Progenitor cell of endocrine pancreas (in vitro differentiated cells): ENCODE measurements at places on chromosomes 16 and 17.

DNA sequence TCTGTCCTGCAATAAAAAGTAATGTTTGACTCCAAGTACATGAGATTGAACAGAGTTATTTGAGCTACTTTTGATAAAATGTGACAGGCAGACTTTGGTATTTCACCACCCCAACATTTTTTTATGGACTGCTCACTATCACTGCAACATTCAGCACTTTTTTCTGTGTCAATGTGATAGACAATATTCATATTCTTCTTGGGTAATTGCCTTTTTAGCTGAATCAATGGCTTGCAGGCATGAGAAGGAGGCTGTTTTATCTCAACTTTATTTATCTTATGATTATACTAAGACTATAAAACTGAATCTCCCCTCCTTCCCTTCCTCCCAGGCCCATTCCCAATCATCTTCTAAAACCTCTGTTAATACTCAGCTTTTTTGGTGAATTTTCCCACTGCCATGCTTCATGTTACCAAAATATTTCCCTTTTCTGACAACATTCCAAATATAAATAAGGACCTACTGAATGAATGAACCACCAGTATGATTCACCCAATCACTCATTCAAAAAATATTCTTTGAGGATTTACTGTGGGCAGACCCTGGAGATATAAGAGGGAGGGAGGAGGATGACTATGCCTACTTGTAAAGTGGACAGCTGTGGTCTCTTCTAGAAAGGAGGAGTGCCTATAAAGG, 67.6 kb downstream of the CDH13 start:
- no peak for DNase-seq

DNA sequence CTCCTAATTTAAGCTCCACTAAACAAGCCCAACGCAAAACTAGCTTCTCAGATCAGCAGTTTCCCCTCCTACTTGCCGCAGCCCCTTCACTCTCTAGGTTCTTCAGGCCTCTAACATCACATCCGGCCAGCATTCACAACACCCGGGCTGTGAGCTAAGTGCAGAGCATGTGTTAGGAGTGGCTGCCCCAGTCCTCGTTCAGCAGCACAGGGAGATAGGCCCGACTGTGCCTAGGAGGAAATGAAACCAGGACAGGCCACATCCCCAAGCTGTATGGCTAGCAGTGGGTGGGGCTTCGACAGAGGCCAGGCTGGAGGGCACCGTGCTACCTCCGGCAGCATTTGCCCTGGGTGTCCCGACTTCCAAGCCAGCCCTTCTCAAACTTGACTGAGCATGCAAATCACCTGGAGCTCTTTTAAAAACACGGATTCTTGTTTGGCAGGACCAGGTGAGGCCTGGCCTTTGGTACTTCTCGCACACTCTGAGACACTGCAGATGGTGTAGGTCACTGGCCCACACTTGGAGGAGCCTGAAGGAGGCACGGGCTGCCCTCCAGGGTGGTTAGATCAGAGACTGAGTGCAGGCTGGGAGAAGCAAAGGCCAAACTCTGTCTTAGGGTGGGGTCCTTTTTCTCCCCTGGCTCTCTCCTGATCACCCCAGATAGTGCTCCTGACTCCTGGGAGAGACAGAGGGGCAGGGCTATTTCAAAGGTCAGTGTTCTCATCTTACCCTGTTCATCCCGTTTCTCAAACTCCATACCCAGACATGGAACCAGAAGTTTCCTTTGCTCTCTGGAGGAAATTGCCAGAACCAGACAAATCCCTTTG, 202.0 kb downstream of the C16orf78 start:
- DNase-seq: no peak

DNA sequence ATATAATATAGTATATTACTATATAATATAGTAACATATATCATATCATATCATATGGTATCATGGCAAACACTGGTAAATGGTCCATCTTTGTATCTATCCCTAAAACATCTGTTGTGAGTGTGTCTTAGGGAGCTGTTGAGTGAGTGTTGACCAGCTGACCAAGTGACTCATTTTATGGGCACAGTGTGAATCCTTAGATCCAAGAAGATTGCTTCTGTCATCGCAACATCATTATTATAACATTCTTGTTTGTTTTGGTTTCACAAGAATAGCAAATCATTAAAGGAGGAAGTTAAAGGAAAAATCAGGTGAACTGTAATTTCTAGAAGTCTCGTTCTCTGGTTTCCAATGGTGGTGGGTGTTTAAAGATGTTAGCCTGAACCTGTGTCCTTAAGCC, 11.7 kb upstream of the MAF start:
- DNase-seq: no peak

DNA sequence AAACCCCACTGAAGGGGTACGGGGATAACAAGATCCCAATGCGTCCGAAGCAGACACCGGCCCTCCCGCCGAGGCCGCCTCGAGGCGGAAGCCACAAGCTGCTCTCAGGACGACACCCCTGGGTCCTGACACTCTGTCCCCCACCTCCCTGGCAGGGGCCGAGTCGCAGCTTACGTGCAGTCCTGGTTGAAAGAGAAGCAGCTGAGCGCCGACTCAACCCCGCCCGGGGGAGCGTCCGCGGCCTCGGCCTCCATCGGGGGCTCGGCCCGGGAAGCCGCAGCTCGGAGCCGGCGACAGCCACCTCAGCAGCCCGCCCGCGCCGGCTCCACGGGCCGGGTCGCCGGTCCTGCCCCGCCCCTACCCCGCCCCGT, at the start of gene WIPI1:
WIPI1 (minus strand) TSS at position 329 of the 371 bp plus-strand sequence; CDS start at position 254, 75 bp downstream.
- DNase-seq: no peak

DNA sequence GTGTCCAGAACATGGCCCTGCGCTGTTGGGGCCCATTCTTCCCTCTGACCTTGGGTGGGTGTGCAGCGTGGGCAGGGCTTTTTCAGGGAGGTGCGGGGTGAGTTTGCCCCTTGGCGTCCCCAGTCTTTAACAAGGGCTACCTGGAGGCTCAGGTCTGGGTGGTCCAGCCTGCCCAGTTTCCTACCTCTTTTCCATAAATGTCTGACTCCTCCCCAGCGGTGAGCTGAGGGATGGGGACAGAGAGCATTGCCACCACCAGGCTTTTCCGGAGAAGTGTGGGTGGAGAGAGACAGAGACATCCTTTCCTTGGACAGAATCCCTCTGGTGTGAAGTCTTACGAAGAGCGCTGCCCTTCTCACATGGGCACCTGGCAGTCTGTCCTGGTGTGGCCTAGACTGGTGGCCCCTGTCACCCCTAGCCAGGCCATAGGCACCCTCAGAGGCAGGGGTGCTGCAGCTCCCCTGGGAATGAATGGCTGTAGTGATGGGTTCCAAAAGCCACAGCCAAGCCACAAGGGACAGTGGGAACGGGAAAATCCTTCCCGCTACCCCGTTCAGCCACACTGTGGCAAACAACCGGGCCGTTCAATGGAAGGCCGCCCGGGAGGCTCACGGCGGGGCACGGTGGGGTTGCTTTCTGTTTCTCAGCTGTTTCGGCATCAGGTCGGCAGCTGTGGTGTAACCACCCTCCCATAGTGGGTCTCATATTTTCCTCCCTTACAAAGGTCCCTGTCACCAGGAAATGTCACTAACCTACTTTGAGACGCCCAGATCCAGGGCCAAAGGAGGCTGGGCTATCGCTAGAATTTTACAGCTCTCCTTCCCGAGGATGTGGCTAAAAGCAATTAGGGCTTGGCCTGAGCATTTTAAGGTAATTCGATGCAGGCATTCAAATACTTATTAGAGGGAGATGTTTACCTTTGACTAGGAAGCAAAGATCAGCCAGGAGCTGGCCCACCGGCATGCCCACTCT, 61.9 kb upstream of the GSE1 start:
- DNase-seq: no peak

GRCh38 chr16:70589998-70590471, 56.3 kb upstream of the IL34 start:
- DNase-seq: no peak

DNA sequence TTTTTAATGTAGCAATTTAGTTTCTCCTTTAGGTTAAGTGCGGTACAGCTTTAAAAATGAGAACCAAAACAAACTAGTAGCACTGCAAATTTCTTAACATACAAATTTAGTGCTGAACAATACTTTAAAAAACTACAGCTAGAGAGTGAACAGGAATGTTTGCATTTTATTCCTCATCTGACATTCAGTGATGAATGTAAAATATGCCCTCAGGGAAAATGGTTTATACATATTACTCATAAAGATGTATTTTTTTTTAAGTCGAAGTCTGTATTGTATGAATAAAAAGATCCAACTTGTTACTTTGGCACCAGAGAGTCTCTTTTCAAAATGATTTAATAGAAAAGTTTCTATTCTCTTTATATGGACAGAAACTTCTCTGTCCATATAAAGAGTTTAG, 96.8 kb downstream of the BRIP1 start:
- DNase-seq: no peak

GRCh38 chr17:33527290-33527689, 234.2 kb upstream of the ASIC2 start:
- DNase-seq: no peak

GRCh38 chr16:12113523-12114345, 137.2 kb downstream of the SNX29 start:
- DNase-seq: no peak

- DNase-seq: no peak
These were observed 54.8 kb downstream of the NDEL1 start for GRCh38 chr17:8490256-8491023.

DNA sequence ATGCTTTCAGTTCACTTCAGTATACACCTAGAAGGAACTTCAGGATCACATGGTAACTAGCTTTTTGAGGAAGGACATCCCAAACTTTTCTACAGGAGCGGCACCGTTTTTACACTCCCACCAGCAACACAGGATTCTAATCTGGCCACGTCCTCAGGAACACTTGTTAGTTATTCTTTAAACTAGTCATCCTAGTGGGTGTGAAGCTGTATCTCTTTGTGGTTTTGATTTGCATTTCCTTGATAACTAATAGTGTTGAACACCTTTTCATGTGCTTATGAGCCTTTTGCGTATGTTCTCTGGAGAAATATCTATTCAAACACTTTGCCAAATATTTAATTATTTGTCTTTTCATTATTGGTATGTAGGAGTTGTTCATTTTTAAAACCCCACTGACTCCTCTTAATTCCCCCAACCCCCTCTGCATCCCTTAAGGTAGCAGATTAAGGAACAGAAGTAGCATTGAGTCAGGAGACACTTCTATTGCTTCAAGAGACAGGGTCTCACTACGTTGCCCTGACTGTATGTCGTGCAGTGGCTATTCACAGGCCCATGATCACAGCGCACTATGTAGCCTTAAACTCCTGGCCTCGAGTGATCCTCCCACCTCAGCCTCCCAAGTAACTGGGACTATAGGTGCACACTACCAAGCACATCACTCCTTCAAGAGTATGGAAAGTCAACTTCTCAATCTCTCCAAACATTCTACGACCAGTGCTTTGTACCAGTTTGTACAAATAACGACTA, 25.4 kb downstream of the YWHAE start:
- DNase-seq: no peak

GRCh38 chr17:42122371-42123303, at the start of gene HSPB9:
HSPB9 (plus strand) TSS chr17:42122804; CDS start chr17:42122851, 47 bp downstream.
- DNase-seq: no peak

DNA sequence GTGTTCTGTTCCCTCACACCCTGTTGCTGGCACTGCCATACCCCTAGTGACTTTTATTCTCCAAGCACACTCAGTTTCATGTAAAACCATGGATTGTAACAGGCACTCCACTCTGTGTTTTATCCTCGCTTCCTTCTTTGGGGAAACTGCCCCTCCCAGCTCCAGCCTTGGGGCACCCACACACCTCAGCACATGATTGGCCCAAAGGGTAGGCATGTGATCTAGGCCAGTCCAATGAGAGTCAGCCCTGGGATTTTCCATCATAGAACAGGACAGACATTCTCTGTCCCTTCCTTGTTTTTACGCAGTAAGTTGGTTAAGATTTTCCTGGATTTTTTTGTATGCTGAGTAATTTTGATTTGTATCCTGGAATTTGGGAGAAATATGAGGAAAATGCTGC, 115.4 kb downstream of the C16orf95 start:
- DNase-seq: no peak

- DNase-seq: no peak
These were observed 24.8 kb downstream of the RANBP10 start for GRCh38 chr16:67781565-67781921.

- DNase-seq: no peak
These were observed 30.7 kb downstream of the SLC43A2 start for GRCh38 chr17:1597861-1598342.

GRCh38 chr16:84881702-84882521, 62.1 kb downstream of the CRISPLD2 start:
- DNase-seq: no peak

GRCh38 chr16:78813661-78814311, 714.3 kb downstream of the WWOX start:
- no peak for DNase-seq

- no peak for DNase-seq
These were observed 1.4 kb upstream of the ECI1 start for GRCh38 chr16:2252806-2253148.

- DNase-seq: no peak
These were observed 179.8 kb downstream of the KATNIP start for GRCh38 chr16:27729516-27730304.

DNA sequence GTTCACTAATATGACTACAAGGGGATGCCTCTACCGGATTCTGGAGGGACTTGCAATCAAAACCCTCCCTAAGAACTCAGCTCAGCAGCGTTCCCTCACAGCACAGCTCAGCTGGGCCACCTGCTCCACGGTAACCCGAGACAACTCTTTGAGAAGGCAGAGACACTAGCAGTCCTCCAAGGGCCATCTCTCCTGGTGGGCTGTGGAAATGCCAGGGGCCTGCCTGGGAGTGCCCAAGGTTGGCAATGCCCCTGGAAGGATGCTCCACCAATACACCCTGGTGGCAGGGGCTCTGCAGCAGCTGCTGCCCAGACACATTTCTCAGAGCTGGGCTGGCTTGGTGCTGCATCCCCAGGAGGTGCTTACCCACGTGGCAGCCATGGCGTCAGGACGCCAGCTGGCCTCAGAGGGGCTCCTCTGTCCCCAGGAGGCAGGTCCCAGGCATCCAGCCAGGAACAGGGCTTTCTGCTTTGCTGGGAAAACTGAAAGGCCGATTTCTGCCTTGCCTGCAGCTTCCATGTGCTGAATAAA, 16.5 kb downstream of the CDIP1 start:
- no peak for DNase-seq

GRCh38 chr17:80523956-80524712, 20.5 kb upstream of the RPTOR start:
- no peak for DNase-seq

DNA sequence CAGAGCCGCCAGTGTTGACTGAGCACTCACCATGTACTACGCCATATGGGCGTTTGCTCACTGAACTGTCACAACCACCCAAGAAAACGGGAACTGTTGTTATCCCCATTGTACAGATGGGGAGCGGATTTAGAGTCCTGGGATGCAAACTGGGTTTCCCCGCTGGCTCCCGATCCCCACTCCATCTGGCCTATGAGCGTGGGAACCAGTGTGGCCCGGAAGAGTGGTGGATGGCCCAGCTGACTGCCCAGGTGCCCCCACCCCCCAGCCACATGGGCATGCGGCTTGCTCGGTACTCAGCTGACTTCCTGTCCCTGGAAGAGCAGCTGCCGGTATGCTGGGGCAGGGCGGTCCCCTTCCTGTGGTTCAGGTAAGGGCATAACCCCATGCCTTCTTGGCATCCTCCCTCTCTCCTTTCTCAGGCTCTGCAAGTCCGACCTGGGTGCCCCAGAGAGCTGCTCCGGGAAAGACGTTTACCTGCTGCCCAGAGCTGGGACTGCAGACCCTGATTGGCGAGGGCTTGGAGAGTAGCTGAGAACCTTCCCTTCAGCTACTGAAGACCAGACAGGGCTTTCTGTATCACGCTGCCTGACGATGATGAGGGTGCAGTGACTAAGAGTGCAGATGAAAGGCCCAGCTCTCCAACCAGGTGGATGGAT, 16.2 kb downstream of the SOCS3 start:
- DNase-seq: no peak

GRCh38 chr17:20262226-20263114, 204.9 kb downstream of the LGALS9B start:
- no peak for DNase-seq
